Pancreas (tissue), 10 donors: ENCODE measurements at places on chromosomes 11 and 22. TPM values are rescaled to one million over a fixed set of nuclear protein-coding genes. Genes with fewer than 3 reads are reported as not detected.

Gene CNIH2
- total RNA-seq, result 1.2 TPM

- peak; percentile 77 for DNase-seq
These were observed 683 bp downstream of the PLA2G6 start for GRCh38 chr22:38180841-38181452.

- no peak for DNase-seq
These were observed 1496.4 kb downstream of the BRD1 start for GRCh38 chr22:48331266-48331665.

- DNase-seq, result no peak
These were observed 5.5 kb upstream of the GAB4 start for GRCh38 chr22:17013396-17014100.

- peak; percentile 73 for DNase-seq
These were observed 3.3 kb upstream of the EPS8L2 start for GRCh38 chr11:702462-703461.

Gene HYOU1
- total RNA-seq, result 125 TPM

- DNase-seq, result no peak
These were observed 33.0 kb downstream of the PTPRJ start for GRCh38 chr11:48013269-48013901.

DNA sequence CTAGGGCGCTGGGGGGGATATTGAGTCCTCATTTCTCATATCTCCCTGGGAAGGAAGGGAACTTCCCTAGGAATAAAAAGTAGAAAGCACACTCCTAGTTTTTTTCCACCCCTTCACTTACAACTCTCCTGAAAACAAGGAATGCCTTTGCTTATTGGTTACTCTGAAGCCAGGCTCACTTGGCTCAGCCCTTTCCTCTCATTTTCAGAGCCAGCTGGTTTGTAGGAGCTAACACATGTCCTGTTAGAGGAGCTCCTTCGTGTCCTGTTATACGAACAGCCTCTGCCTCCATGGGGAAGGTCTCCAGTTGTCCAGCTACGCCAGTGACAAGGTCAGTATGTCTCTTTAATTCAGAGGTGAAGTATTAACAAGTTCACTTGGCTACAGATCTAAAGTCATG is 17.6 kb downstream of the ALKBH8 start:
- no peak for DNase-seq

DNA sequence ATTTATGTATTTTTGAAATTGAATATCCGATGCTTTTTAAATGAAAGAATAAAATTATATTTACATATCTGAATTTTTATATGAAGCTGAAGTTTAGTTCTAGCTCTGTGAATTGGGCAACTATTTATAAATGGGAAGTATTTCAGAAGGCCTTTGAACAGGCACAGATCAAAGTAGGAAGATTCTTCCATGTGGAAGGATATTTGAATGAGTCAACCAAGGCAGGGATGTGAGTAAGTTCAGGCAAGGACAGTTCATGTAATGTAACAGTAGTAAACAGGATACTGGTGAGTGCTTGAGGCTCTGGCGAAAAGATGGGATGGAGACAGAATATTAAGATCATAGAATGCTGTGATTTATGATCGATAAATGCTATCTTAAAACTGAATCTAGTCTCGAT is 417.8 kb upstream of the CCDC179 start:
- no peak for DNase-seq
